D721Med (cell line): ENCODE measurements at places on chromosomes 3 and 15.
A peak's percentile ranks its signal among the peaks of the same experiment; 100 is the strongest.

DNA sequence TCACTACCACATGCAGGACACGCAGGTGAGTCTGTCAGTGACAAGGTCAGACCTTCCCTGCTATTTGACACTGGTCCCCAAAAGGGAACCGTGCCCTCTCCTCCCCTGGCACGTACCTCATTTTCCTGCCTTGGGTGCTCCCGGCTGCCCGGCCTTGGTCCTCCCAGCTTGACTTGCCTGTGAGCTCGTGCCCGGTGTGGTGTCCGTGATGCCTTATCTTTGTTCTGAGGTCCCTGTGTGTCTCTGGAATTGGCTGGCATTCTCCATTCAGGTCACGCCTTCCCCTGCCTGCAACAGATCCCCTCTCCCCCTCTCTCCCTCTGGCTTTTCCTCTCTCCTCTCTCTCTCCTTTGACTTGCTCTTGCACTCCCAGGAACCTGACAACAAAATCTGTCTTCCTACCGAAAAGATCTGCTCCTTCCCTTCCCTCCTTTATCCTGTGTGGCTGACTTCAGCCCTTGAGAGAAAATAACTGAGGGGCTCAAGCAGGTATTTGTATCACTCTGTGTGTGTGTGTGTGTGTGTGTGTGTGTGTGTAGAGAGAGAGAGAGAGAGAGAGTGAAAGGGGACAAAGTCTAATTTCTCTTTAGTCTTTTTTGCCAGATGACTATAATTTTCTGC, at the start of gene MASP1:
Gene MASP1, minus strand, starts transcription at position 226 of the 621 bp plus-strand sequence. Its CDS starts 105 bp downstream, at position 121.
- no peak for DNase-seq

DNA sequence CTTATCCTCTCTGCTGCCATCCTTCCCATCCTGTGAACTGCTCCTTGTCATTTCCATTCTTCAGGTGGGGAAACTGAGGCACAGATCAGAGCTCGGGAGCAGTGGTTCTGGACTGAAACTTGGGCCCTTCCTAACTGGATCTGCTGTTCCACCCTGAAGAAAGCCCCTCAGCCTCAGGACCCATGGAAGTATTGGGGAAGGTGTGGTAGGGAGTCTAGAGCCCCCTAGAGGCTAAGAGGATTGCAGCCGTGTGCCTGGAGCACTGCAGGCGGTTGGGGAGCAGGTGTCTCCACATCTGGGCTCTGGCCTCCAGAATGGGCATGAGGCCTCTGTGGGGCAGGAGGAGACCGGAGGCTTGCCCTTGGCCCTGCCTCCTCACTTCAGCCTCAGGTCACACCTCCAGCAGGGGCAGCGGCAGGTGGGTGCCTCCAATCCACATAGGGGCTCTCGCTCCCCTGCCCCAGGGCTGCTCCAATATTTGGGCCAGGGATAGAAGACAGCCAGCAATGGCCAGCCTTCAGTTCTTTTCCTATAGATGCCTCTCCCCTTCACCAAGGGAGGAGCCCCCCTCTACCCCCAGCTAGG, 28.1 kb downstream of the DNAJB8 start:
- no peak for DNase-seq

- no peak for DNase-seq
These were observed 652.6 kb downstream of the FHIT start for GRCh38 chr3:60598671-60599070.

GRCh38 chr3:11300970-11301369, 28.8 kb downstream of the ATG7 start:
- no peak for DNase-seq

DNA sequence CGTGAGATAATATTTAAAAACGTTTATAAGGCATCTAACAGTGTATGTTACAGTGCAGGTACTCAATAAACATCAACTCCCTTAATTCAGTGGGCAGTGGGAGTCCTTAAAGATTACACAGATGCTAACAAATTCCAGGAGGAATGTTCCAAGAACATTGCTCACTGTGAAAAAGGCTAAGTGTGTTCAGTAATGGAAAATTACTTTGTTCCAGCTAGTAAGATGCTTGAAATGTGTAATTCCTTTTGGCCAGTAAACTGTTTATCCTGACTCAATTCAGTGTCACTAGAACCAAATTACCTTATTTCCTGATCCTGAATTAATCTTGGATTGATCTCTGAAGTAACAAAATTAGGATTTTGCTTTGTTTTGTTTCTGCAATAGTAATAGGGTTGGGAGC, 54.2 kb upstream of the SEMA6D start:
- DNase-seq: no peak

- peak; percentile 45 for DNase-seq
These were observed 80.7 kb upstream of the DLG1 start for GRCh38 chr3:197378985-197379718.

GRCh38 chr3:170811515-170811914, 58.5 kb downstream of the RPL22L1 start:
- DNase-seq: no peak
